Activated CD4-positive, alpha-beta T cell treated with anti-CD3 and anti-CD28 coated beads for 36 hours (primary cell): ENCODE measurements at places on chromosomes 3 and 15.

GRCh38 chr3:194440756-194441155 lies 41.7 kb upstream of the GP5 start:
- DNase-seq = no peak

DNA sequence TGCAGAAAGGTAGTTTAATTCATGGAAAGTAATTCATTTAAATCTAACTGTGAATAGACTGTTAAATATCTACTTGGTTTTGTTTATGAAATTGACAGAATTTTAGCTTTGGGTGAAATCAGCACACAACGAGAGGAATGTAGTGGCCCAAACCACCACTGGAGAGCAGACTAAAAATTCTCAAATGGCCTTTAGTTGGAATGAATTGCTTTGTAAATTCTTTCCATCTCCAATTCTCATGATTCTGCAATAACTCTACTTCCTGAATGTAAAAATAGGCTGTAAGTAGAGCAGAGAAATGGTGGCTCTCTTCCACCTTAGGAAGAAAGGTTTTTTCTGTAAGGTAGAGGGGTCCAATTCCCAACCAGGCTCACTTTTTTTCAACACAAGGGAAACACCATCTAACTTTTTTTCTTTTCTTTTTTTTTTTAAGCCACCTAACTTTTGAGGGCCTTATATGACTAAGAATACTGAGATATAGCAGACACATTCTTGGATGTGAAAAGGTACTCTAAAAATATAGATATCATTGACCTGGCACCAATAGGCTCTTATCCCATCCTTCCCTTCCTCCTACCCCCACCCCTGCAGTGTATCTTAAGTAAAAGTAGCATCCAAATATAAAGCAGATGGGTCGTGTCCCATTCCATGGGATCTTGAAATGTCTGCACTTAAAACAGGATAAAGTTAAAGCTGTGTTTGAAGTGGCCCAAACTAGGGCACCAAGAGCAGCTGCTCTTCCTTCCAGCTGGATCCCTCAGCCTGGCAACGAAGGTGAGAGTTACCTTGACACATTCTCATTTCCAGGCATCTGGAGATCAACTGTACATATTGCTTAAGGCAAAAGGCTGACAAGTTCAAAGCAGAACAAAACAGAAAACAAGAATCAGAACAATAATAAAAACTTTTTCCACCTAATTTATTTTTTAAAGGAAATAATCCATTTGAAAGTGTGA lies 194.1 kb downstream of the TPRG1 start:
- no peak for DNase-seq

- no peak for DNase-seq
Measured at GRCh38 chr3:125322166-125322565, 53.0 kb downstream of the ZNF148 start.

DNA sequence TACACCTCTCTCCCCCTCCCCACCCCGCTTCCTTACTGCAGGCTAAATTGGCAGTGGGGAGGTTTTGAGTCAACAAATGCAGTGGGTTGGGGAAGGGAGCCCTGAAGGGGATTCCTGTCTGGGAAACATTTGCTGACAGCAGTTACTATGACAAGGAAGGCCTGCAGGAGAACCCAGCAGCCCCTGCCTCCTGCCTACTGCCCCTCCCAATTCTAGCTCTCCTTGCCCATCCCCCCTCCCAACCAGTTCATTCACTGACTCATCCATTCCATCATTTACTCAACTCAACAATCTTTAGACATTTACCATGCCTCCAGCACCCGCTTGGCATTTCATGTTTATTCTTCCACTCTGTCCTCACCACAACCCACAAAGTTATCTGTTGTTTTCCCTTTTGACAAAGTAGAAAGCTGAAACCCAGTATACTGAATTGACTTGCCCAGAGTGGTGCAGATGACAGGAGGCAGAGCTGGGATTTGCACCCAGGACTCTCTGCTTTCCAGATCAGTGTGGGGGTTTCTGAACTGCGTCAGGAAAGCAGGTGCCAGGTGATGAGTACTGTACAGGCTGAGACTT lies 75.0 kb downstream of the MAGEF1 start:
- DNase-seq = peak; percentile 80

DNA sequence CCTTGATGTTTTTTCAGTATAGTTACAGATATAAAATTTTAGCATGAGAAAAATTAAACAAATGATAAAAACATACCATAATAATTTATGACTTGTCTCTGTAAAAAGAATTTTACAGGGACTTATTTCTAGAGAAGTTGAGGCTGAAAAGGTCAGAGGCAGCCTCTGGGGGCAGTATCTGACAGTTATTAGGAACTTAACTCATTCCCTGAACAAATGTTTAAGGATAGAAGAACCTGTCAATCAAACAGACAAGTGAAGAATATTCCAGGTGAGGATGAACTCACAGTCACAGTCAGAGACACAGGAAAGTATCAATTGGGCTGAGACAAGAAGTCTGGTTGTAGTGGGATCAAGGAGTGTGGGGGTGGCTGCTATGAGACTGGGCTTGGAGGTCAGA lies 7.3 kb downstream of the MYLK start:
- no peak for DNase-seq

DNA sequence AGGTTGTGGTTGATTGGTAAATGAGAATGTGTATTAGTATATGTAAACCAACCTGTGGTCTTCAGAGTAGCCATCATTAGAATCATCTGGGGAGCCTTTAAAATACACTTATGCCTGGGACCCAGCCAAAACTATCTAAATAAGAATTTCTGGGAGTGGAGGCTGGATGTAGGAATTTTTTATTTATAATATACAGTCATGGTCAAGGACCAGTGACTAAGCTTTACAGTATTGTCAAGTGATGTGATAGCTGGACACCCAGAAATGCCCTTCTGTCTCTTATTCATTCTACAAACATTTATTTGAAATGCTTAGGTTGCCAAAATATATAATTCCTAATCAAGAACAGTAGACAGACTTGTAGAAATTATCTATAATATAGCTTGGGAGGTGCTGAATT lies 132.2 kb downstream of the MBNL1 start:
- no peak for DNase-seq

DNA sequence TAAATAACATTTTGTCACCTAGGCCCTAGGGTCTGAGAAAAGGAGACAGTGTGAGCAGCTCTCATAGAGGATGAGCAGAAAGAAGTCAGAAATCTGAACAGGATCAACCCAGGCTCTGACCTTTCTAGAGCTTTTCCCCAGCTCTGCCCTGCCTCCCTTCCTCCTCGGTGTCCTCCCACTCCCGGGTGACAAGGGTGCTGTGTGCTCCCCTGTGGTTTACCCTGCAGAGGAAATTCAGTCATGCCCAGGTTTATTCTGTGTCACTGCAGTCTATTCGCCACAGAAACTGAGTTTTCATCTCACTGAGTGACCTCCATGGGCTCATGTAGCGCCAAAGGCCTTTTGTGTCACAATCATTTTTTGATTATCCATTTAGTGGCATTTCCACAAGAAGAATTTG lies 76.6 kb downstream of the IL12A start:
- peak; percentile 16 for DNase-seq

- no peak for DNase-seq
Measured at GRCh38 chr3:187352581-187353575, 15.3 kb upstream of the RTP4 start.

GRCh38 chr15:58249646-58250312 lies 111.6 kb downstream of the AQP9 start:
- DNase-seq = peak; percentile 16

GRCh38 chr3:119258915-119259314 lies 18.2 kb upstream of the B4GALT4 start:
- no peak for DNase-seq

DNA sequence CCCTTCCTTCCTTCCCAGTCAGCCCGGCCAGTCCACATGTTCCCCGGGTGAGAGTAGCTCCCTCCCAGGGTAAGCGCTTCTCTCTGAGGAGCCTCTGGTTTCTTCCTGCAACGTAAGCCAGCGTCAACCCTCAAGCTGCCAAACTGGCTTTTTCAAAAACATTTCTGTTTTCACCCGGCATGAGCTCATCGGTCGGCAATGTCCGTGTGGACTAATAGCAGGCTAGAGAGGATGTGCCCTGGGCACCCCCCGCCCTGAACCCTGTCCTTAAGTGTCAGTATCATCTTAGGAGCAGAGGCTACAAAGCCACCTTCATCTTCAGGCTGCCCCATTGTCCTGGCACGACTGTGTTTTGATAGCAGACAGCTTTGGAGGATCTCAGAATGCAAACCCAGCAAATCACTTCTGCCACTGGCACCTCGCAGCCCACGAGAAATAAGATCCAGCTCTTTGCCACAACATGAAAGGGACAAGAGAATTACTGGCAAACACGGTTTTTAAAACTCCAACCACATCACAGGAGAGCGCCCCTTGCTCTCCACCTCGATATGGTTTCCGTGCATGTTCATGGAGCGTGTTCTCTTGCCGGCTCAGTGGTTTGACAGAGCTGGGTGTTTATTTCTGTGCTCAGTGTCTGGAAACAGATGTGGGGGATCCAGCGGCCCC lies 9.9 kb downstream of the ALDH1A3 start:
- no peak for DNase-seq
